ENCODE measurements at places on chromosomes 13 and 19.
A peak's percentile ranks its signal among the peaks of the same experiment; 100 is the strongest.

DNA sequence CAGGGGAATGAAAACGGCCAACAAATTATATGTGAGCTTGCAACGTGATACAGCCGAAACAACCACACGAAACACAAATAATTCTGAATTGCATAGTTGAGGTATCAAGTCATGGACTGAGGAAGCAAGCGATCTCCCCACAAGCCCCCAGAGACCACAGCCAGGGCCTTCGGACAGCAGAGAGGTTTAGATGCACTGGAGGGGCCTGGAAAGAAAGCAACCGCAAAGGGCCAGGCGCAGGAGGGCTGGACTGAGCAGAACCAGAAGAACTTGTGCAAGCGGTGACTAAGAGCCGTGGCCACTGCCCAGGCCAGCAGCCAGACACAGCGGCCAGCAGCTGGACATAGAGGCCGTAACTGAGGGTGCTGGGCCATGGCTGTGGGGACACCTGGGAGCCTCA lies 131.4 kb downstream of the TNFRSF19 start:
- DNase-seq: no peak

- no peak for DNase-seq
Observed at GRCh38 chr19:52297601-52298364, 814 bp downstream of the ZNF480 start.

GRCh38 chr13:23793711-23794110 lies 95.5 kb downstream of the MIPEP start:
- DNase-seq: no peak

- no peak for DNase-seq
Observed at GRCh38 chr13:53878861-53879260, 850.2 kb downstream of the OLFM4 start.

- DNase-seq: no peak
Observed at GRCh38 chr13:114134111-114134943, 1.9 kb upstream of the RASA3 start.

GRCh38 chr19:11378319-11379189 lies 4.1 kb downstream of the SWSAP1 start:
- DNase-seq: no peak

GRCh38 chr13:109792416-109793059 lies 6.2 kb upstream of the IRS2 start:
- DNase-seq: no peak

DNA sequence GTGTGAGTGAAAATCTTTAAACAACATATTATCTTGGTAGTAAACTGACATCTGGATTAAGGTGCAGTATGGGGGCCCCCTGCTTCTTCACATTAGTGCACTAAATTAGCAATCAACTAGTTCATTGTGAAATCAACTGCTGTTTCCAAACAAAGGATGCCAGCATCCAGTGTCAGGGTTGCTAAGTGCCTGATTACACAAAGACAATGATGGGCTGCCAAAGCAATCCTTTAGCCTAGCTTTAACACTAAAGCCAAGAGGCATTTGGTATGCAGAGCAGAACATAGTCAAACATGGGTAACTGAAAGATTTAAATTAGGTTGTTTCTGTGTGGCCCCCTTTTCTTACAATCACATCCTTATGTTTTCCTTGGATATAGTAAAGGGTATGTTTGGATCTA lies 543.1 kb upstream of the SLITRK5 start:
- DNase-seq: no peak

DNA sequence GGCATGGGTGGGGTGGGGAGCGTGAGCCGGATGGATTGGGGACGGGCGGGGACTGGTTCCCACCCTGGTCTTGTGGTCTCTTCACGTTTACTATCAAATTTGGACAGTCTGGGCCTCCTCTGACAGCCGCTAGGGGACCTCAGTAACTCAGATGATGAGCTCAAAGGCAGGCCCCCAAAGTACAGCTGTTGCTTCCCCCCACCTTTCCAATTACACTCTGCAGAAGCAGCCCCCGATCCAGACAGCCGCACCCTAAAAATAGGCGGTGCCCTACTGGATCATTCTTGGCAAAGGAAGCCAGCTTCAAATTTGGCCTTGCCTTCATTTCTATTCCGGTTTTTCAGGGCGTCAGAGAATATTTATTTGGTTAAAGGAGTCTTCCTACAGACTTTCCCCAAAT lies 1.9 kb upstream of the FOXO1 start:
- no peak for DNase-seq

GRCh38 chr19:7767487-7767886 lies 4.4 kb downstream of the CLEC4M start:
- DNase-seq: no peak

- peak; percentile 67 for DNase-seq
Observed at GRCh38 chr19:35066691-35067563, 25.4 kb downstream of the HPN start.

DNA sequence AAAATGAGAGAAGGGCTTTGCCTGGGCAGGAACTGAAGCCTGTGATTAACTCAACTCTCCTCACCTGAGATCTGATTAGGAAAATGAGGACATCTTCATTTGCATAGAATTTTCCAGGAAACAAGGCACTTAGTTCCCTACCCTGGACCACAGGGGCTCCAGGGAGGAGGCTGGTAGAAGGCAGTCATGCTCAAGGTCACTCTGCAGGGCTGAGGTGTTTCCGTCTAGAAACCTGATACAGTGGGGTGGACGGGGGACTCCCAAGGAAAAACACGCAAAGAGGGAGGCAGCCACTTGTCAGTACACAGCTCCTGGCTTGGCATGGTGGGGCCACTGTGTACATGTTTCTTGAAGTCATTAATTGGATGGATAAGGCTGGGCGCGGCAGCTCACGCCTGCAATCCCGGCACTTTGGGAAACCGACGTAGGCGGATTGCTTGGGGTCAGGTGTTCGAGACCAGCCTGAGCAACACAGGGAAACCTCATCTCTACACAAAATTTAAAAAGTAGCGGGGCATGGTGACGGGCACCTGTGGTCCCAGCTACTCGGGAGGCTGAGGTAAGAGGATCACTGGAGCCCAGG lies 6.0 kb downstream of the KLK14 start:
- no peak for DNase-seq

- no peak for DNase-seq
Observed at GRCh38 chr19:41688098-41688497, at the start of gene CEACAM7. CEACAM7 (minus strand) TSS chr19:41688270; CDS start chr19:41688165, 105 bp downstream.

DNA sequence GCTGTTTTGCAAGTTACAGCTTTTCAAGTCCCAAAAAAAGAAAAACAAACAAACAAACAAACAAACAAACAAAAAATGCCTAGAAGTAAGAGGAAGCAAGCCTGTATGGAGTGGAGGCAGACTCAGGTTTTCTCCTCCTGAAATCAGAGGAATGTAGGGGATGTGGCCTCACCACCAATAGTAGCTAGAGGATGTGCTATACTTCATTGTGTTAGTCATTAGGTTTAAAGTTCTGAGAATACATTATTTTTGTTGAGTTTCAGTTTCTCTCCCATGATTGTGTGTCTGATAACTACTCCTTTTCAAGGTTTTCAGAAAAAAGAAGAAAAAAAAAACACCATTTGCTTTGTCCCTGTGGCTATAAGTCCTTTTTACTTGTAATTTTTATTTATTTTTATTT lies 524.5 kb downstream of the GPC6 start:
- DNase-seq: no peak

DNA sequence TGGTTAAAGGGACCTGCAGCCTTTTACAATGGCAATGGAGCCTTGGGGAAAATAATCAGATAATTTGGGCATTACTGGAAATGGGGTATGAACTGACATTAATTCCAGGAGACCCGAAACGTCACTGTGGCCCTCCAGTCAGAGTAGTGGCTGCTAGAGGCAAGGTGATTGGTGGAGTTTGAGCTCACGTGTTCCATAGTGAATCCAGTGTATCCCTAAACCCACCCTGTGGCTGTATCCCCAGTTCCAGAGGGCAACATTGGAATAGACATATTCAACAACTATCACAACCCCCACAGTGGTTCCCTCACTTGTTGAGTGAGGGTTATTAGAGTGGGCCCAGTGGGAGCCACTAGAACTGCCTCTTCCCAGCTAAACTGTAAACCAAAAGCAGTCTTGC lies 3.3 kb upstream of the LILRA2 start:
- no peak for DNase-seq

GRCh38 chr13:42740753-42741152 lies 40.6 kb upstream of the FAM216B start:
- DNase-seq: peak; percentile 21

GRCh38 chr19:10361569-10362011 lies 18.8 kb downstream of the TYK2 start:
- no peak for DNase-seq

GRCh38 chr19:31299665-31300064 lies 49.6 kb downstream of the TSHZ3 start:
- DNase-seq: no peak

GRCh38 chr13:76129305-76130000 lies 493.3 kb downstream of the LMO7 start:
- no peak for DNase-seq

GRCh38 chr13:107035778-107036177 lies 467.8 kb upstream of the ARGLU1 start:
- DNase-seq: no peak

DNA sequence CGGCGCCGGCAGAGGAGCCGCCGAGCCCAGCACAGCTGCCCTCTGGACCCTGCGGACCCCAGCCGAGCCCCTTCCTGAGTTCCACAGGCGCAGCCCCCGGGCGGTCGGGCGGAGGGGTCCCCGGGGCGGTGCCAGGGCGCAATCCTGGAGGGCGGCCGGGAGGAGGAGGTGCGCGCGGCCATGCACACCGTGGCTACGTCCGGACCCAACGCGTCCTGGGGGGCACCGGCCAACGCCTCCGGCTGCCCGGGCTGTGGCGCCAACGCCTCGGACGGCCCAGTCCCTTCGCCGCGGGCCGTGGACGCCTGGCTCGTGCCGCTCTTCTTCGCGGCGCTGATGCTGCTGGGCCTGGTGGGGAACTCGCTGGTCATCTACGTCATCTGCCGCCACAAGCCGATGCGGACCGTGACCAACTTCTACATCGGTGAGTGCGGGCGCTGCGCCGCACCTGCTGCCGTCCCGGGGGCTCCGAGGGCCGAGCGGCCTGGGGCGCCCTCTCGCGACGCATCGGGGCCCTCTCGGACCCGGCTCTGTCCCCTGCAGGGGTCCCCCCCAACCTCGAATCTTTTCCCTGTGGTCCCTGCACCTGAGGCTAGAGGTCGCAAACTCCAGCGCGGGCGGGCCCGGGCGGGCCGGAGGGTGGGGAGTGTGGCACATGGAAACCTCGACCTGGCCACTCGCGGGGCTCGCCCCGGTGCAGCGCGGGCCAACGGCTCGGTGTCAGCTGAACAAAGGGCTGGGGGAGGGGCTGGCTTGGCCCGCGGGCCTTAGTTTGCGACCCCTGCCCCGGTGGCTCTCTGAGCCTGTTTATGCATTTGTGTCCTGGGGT lies at the start of gene KISS1R:
Gene KISS1R, plus strand, starts transcription at position 11 of the 829 bp plus-strand sequence. Its CDS starts 170 bp downstream, at position 181.
- no peak for DNase-seq

Data from HFF-Myc (cell line).